ENCODE measurements at places on chromosomes 5 and 9. TPM values are rescaled to one million over a fixed set of nuclear protein-coding genes. Genes with fewer than 3 reads are reported as not detected.

The CYLC2 gene
- total RNA-seq: not detected

DNA sequence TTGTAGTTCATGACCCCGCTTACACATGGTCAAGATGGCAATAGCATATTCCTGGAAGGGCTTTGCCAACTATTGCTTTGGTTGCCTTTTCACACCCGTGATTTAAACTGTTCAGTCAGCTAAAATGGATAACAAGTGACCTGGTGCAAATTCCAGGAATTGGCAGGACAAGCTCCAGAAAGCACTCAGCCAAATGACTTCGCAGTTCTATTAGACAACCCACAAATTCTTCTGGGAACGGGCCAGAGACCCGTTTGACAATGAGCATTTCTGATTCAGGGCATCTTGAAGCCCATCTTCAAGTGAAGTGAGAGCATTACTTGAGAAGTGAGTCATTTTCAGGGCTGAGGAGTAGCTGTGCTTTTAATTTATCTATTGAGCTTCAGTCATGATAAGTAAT, 165.0 kb downstream of the DROSHA start:
- no peak overlapping the region for H3K4me3 ChIP-seq
- no peaks in the 10 kb centered on the region for H3K36me3 ChIP-seq
- H3K4me1 ChIP-seq: no peaks in the 10 kb centered on the region
- peaks cover 37% of the 10 kb centered on the region for H3K27me3 ChIP-seq
- no peak overlapping the region for H3K27ac ChIP-seq

The IL17B gene
- total RNA-seq: not detected

GRCh38 chr5:528629-529511, 4.6 kb upstream of the SLC9A3 start:
- H3K4me1 ChIP-seq: peaks cover 38% of the 10 kb centered on the region
- H3K27me3 ChIP-seq: peaks cover 61% of the 10 kb centered on the region
- DNase-seq: no peak
- no peak overlapping the region for H3K27ac ChIP-seq

GRCh38 chr9:78775696-78776295, 478.9 kb downstream of the PSAT1 start:
- no peak overlapping the region for H3K4me3 ChIP-seq
- no peaks in the 10 kb centered on the region for H3K27me3 ChIP-seq
- no peak overlapping the region for H3K27ac ChIP-seq
- no peaks in the 10 kb centered on the region for H3K4me1 ChIP-seq

- H3K36me3 ChIP-seq: no peaks in the 10 kb centered on the region
- no peak overlapping the region for H3K27ac ChIP-seq
- DNase-seq: no peak
- H3K27me3 ChIP-seq: no peaks in the 10 kb centered on the region
- peaks cover 32% of the 10 kb centered on the region for H3K4me1 ChIP-seq
- H3K4me3 ChIP-seq: no peak overlapping the region
These were observed 63.1 kb downstream of the HSPA4 start for GRCh38 chr5:133114933-133115310.

Data from activated T-cell treated with anti-CD3 and anti-CD28 coated beads, Interleukin-2, amount 50 U/mL, for 72 hours (primary cell).